ENCODE measurements at places on chromosomes 1 and 21. TPM values are rescaled to one million over a fixed set of nuclear protein-coding genes. Genes with fewer than 3 reads are reported as not detected.

- no peak for DNase-seq
Measured at GRCh38 chr1:53332833-53333232, 5.0 kb upstream of the LRP8 start.

DNA sequence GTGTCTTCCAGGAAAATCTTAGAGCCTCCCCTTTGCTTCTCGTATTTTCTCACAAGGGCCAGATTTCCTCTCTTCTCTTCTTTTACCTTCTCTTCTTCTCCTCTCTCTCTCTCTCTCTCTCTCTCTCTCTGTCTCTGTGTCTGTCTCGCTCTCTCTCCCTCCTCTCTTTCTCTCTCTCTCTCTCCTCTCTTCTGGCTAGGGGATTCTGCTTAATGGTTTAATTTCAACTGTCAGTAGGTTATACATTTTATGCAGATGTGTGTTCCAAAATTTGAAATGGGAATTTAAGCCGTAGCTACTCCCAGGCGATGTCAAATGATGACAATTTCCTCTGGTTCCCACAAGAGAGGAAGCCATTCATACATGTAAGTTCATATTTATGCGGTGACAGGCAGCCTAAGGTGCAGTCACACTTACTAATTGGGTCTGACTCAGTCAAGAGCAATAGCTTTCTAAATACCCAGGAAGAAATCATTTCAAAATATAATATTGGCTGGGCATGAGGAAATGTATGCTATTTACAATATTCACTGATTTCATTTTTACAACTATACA lies 1.4 kb downstream of the DSCAM start:
- no peak for DNase-seq

DNA sequence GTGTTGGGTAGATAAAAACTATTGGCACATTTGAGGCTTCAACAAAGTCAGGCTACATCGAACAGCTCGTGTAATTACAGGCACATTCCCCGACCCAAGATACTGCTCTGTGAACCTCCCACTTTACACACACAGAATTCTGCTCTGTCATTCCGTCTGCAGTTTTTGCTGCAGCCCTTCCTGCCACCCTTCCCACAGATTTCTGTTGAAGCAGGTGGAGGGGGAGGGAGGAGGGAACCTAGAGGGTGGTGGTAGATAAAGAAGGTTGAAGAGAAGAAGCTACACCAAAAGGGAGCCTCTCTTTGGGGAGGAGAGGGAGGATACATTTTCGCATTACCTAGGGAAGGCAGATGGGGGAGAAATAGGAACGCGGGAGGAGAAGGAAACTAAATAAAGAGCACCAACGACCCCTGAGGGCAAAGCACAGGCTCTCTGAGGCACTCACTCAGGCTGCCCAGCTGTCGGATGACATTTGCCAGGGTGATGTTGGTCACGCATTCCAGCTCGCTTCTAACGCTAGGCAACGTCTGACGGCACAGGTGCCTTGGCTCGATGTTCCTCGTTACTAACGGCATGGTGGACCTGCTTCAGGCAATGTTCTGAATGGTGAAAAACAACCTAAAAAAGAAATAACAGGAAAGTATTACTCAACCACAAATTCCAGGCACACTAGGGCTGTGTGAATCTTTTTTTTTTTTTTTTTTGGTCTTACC lies 36.0 kb downstream of the GPR3 start:
- peak; percentile 28 for DNase-seq

- no peak for DNase-seq
Measured at GRCh38 chr1:176220100-176220689, 13.1 kb upstream of the COP1 start.

DNA sequence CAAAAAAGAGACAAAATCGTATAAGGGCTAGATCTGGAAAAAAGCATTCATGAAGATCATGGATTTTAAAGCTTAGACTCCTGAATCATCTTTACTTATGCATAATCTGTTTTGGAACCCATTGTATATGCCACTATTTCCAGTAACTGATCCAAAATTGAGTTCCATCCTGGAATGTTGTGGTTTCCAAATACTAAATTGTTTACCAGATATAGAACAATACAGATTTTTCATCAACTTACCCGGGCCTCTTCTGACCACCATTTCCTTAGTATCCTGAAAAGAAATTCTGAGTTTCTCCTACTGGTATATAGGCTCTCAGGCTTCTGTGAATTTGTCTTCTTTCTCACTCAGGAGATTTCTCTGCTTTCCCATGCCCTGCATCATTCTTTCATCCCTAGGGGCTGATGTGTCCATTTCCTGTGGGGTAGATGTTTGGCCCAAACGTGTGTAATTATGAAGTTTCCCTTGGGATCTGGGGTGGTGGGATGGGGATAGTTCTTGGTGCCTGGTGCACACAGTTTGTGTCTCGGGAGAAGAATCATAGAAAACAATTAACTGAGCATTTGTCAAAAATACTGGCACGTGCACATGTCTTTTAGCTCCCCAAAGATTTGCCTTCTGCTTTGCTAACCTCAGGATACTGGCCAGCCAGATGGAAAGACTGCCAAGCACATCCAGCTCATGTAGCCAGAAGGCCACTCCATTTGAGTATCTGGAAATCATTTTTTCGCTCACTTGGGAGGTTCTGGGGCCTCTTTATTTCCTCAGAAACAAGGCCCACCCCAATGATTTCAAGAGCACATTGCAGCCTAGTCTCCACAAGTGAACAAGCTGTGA lies 127.8 kb downstream of the NTMT2 start:
- DNase-seq: no peak

- DNase-seq: no peak
Measured at GRCh38 chr1:214471458-214471857, 79.9 kb downstream of the PTPN14 start.

DNA sequence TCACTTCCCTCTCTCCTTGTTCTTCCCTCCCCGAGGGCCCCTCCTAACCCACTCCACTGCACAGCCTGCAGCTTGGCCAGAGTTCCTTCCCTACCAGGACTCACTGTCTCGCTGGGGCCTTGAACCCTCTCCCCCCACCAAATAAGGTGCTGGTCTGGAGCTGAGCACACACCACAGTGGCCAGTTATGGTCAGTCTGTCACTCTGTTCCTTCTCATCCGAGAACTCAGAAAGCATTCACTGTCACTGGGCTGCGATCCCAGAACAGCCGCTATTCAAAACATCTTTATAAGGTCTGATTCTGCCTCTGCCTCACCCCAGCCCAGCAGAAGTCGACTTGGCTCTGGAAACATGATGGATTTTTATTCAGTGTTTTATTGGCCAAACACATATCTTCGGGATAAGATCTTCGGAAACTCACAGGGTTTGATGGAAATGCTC lies 19.8 kb upstream of the LBR start:
- DNase-seq: no peak

- no peak for DNase-seq
Measured at GRCh38 chr1:176552999-176553398, 90.0 kb downstream of the PAPPA2 start.

GRCh38 chr1:167676205-167676915 lies 45.4 kb upstream of the MPZL1 start:
- DNase-seq: no peak

GRCh38 chr1:208185801-208186231 lies 58.4 kb downstream of the PLXNA2 start:
- no peak for DNase-seq

GRCh38 chr1:198922638-198923430 lies 284.0 kb downstream of the PTPRC start:
- no peak for DNase-seq

GRCh38 chr1:40078512-40079333 lies 18.3 kb downstream of the PPT1 start:
- DNase-seq: peak; percentile 74

- peak; percentile 18 for DNase-seq
Measured at GRCh38 chr1:168799927-168800605, 71.1 kb upstream of the DPT start.

DNA sequence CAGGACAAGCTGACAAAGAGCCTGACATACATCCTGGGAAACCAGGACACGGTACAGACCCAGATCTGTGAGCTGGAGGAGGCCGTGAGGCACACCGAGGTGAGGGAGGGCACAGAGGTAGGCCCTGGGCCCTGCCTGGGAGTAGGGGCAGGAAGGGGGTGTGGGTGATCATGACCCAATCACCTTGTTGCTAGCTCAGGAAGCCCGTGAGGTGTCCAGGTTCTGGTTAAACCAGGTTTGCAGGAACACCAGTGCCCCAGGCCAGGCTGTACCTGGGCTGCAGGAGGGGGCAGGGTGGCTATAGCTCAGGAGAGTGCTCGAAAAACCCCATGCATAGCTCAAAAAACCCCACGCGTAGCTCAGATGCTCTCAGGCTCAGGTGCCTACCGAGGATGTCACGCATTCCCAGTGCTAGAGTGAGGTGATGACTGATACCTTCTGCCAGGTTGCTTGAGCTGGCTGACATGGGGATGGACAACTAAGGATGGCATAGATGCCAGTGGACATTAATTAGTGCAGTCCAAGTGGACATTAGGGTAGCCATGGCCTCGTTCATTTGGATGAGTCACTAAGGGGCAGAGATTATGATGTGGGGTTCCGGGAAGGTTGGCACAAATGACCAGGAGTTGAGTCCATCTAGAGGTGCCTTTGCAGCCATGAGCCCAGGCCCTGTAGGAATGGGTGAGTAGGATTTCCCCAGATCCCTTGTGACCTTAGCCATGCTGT lies 3.7 kb downstream of the TRIM46 start:
- DNase-seq: no peak

DNA sequence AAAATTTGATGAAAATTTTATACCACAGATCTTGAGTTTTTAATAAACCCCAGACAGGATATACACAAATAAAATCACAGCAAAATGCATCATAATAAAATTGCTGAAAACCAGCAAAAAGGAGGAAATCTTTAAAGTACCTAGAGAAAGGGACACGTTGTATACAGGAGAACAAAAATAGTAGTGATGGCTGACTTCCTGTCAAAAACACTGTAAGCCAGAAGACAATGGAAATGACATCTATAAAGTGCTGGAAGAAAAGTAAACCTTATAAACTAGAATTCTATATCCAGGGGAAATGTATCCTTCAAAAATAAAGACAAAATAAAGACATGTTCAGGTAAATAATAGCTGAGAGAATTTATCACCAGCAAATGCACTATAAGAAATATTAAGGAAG lies 14.6 kb upstream of the PTGFRN start:
- no peak for DNase-seq

GRCh38 chr1:26579681-26580111 lies 50.1 kb downstream of the RPS6KA1 start:
- DNase-seq: no peak

- no peak for DNase-seq
Measured at GRCh38 chr1:206080026-206080820, 27.2 kb downstream of the RHEX start.

GRCh38 chr1:110619412-110620249 lies 13.5 kb upstream of the KCNA2 start:
- peak; percentile 94 for DNase-seq

GRCh38 chr1:230425252-230426091 lies 660 bp downstream of the PGBD5 start:
- DNase-seq: peak; percentile 34

DNA sequence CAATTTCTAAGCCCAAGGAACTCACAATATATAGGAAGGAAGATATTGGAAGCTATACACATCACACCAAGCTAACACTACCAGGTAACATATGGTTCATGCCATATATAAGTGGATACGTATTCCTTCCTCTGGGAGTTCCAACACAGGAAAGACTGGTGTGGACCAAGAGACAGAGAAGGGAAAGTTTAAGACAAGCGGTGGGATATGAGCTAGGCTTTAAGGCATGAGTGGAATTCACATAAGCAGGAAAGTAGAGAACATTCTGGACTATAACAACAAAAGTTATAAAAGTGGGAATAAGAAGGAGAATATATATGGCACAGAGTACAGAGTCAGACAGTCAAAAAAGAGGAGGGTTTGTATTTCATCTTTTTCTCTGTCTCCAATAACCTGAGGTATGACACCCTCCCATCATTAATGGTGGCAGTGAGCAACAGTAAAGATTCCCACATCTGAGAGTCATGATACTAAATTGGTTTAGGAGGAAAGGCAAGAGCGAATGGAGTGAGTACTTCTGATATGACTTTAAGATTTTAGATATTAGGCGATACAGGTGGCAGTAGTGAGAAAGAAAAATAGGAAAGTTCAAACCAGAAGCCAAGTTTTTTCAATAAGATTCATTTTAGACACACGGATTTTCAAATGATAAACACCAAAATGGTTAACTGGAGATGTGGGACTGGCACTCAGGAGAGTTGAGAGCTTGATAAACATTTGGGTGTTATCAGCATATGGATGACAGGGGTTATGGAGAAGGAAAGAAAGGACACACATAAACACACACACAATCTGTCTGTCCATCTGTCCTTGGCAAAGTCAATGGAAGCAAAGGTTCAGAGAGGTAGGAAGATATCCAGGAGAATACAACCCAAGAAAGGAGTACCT lies 87.4 kb upstream of the TTC39A start:
- no peak for DNase-seq

- no peak for DNase-seq
Measured at GRCh38 chr1:58062635-58063034, 483.9 kb downstream of the OMA1 start.

GRCh38 chr1:7295946-7296345 lies 475.1 kb upstream of the VAMP3 start:
- no peak for DNase-seq

Gene C4BPA
- 17.2 TPM for total RNA-seq

Gene APOBEC4
- total RNA-seq: not detected

Gene ACTL8
- not detected for total RNA-seq

Gene SAMSN1
- total RNA-seq: 1.2 TPM

Gene UMODL1
- 0.47 TPM for total RNA-seq

Gene FLVCR1
- total RNA-seq: 32.0 TPM

Gene LCE3D
- total RNA-seq: not detected

Gene SLC2A5
- 7.2 TPM for total RNA-seq

Gene ACKR1
- not detected for total RNA-seq

Gene GJB5
- total RNA-seq: 0.76 TPM

Gene LRP8
- 2.7 TPM for total RNA-seq

Gene AKNAD1
- 0.80 TPM for total RNA-seq
